ENCODE measurements at places on chromosomes 11 and 22. TPM values are rescaled to one million over a fixed set of nuclear protein-coding genes. Genes with fewer than 3 reads are reported as not detected.

Gene FZD4
- total RNA-seq, result 0.05 TPM

Gene RCOR2
- total RNA-seq, result 0.17 TPM

Gene CARS1
- total RNA-seq, result 84.1 TPM

Gene TTLL8
- not detected for total RNA-seq

Gene VSIG10L2
- not detected for total RNA-seq

Data from T-helper 1 cell treated with Interleukin-12 subunit alpha and Interleukin-12 subunit beta and Interleukin-4 antibody, amounts not matched to agents 30 ng/mL and 1 ng/mL, for 36 hours (primary cell).